Activated T-cell treated with anti-CD3 and anti-CD28 coated beads, Interleukin-2, amount 50 U/mL, for 72 hours (primary cell): ENCODE measurements at places on chromosomes 2 and 18. TPM values are rescaled to one million over a fixed set of nuclear protein-coding genes. Genes with fewer than 3 reads are reported as not detected.
A peak's percentile ranks its signal among the peaks of the same experiment; 100 is the strongest.

EHD3 gene
- total RNA-seq = 0.95 TPM

CHRND gene
- not detected for total RNA-seq

ASXL3 gene
- not detected for total RNA-seq

DNA sequence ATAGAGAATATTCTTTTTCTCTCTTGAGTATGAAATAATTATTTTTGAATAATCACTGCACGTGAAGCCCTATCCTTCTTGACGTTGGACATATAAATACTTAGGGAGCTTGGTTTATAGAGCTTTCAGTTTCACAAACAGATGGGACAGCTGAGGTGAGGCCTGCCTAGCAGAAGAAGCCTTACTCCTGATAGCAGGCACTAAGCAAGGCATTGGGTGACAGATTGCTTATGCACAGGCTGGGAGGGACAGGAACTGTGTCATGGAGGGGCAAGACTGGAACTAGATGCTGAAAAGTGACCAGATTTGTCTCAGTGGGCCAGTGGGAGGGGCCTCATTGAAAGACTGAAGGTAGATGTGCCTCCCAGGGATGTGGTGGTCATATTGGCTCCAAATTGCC, 220.8 kb downstream of the NEDD4L start:
- no peak overlapping the region for H3K4me3 ChIP-seq
- no peak for DNase-seq
- H3K36me3 ChIP-seq = no peaks in the 10 kb centered on the region
- H3K27ac ChIP-seq = no peak overlapping the region

DNA sequence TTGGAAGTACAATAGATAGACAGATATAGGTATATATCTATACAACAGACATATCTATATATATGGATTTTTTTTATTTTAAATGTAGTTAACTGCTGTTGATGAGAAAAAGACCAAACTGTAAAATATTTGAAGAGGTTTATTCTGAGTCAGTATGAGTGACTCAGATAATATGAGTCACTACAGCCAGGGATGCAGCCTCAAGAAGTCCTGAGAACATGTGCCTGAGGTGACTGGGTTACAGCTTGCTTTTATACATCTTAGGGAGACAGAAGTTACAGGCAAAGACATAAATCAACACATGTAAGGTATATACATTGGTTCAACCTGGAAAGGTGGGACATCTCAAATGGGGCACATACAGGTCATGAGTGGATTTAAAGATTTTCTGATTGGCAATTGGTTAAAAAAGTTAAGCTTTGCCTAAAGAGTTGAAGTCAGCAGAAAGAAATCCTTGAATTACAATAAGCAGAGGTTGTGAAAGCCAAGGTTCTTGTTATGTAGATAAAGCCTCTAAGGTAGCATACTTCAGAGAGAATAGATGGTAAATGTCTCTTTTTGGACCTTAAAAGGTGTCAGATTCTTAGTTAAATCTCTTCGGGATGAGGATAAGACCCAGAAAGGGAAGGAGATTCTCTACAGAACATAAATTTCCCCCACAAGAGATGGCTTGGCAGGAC, 149.9 kb downstream of the RBM43 start:
- no peaks in the 10 kb centered on the region for H3K36me3 ChIP-seq
- no peak overlapping the region for H3K27ac ChIP-seq

DNA sequence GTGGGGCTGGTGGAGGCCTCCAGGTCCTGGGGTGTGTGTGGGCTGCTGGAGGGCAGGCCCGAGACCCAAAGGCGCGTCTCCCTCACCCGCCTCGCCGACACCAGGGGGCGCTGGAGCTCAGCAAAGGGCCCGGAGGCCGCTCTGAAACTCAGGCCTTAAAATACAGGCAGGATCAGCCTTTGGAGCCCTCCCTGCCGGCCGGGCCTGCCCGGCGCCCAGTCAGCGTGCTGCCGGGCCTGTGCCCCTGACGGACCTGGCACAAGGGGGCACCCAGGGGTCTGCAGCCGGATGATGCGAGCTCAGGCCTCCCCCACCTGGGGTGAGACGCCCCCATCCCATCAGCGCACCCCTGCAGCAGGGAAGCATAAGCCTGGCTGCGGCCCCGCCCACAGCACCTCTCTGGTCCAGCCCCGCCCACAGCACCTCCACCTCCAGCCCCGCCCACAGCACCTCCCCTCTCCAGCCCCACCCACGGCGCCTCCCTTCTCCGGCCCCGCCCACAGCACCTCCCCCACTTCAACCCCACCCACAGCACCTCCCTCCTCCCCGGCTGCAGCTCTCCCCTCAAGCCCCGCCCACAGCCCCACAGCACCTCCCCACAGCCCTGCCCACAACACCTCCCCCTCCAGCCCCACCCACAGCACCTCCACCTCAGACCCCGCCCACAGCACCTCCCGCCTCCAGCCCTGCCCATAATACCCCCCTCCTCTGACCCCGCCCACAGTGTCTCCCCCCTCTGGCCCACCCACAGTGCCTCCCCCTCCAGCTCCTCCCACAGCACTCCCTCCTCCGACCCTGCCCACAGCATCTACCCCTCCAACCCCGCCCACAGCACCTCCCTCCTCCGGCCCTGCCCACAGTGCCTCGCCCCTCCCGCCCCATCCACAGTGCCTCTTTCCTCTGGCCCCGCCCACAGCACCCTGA, 92.8 kb upstream of the OTOS start:
- peak; percentile 85 for DNase-seq
- H3K36me3 ChIP-seq = peaks cover 7% of the 10 kb centered on the region
- no peaks in the 10 kb centered on the region for H3K4me1 ChIP-seq
